ENCODE measurements at places on chromosomes 13 and 19.

DNA sequence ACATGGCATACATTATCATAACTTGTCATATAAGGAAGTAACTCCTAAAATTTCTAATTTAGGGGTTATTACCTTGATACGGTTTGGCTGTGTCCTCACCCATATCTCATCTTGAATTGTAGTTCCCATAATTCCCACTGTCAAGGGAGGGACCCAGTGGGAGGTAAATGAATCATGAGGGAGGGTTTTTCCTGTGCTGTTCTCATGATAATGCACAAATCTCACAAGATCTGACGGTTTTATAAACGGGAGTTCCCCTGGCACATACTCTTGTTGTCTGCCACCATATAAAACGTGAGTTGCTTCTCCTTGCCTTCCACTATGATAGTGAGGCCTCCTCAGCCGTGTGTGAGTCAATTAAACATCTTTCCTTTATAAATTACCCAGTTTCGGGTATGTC, 76.0 kb downstream of the ZDHHC20 start:
- no peak for DNase-seq

DNA sequence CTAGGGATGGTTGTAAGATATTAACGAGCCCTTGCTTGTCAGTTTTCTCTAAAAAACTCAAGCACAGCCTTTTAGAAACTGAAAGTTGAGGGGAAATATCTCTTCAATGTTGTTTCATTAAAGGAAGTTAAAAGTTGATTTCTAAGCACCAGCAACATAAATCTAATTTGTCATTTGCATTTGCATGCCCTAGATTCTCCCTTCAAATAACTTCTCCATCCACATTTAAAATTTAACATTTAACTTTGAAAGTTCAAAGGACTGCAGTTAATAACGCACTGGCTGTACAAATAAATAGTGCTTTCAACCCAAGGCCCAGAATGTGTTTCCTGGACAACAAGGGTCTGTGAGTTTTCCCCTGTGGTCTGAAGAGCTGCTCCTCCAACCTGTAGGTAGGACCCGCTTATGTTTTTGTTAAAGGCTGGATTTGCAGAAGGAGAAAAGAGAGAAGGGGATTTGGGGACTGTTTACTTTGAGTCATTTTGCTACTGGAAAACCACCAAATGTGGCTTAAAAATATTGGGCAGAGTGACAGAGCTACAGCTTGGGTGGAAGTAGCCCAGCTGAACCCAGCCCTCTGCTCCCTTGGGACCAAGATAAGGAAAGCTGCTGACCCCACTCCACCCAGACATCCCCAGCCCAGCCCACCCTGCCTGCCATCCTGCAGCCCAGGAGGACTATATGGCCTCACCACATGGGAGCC, 39.8 kb downstream of the TNFRSF19 start:
- DNase-seq: no peak

DNA sequence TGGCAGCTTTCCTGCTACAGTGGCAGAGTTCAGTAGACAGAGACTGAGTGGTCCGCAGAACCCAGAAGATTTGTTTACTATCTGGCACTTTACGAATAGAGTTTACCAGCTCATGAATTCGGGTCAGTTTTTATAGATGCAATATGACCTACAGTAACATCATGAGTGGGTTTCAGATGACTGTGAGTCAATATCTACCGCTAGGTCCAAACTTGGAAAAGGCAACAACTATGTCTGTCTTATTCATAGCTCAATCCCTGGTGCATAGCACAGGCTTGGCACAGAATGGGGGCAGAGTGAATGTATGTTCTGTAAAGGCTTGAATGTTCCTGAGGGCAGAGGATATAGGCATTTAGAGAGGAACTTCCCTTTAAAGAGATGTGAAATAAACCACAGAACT, 65.2 kb downstream of the RAP2A start:
- no peak for DNase-seq

- DNase-seq: no peak
Observed at GRCh38 chr13:77871596-77871995, 47.0 kb downstream of the EDNRB start.

DNA sequence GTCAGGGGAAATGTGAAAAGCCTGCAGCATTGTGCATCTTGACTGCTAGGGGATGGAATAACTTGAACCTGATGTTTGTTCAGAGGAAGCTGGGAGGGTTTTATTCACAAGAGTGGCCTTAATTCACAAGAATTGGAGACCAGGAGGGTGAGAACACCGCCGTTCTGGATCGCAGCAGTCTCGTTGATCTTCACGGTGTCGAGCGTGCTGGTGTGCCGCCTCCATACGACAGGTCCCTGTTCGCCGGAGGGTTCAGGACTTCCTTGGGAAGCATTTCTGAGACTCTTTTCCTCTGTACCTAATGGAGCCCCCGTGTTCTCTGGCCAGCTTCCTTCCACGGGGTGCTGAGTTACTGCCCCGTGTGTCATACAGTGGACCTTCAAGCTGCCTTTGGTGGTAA, 66.9 kb downstream of the ARHGEF7 start:
- DNase-seq: no peak

- no peak for DNase-seq
Observed at GRCh38 chr13:23620211-23620610, 50.0 kb downstream of the TNFRSF19 start.

Measured in A549 (cell line).